Substantia nigra (tissue), 51 donors: ENCODE measurements at places on chromosomes 6 and 20.

DNA sequence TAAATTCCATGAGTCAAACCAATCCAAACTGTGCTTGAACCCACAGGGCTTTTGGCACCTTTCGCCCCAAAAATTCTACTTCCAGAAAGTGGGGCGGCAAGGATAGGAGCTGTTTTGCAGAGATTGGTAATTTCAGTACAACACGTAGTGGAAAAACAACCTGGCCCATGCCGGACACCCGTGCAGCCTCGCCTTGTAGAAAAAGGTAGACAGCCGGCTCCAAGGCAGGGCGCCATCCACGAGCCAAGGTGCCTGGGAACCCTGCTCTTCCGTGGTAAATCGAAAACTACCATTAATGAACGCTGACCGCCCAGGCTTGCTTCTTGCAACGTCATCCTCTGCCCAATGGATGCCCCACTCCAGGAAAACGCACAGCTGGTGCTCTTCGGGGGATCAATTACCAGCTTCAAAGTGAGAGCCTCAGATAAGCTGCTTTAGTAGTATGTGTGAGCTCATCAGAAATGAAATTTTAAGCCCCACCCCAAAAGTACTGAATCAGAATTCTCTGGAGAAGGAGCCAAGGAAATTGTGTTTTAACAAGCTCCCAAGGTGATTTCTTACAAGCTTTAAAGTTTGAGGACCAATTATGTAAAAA lies 1.8 kb downstream of the OOEP start:
- DNase-seq = no peak

DNA sequence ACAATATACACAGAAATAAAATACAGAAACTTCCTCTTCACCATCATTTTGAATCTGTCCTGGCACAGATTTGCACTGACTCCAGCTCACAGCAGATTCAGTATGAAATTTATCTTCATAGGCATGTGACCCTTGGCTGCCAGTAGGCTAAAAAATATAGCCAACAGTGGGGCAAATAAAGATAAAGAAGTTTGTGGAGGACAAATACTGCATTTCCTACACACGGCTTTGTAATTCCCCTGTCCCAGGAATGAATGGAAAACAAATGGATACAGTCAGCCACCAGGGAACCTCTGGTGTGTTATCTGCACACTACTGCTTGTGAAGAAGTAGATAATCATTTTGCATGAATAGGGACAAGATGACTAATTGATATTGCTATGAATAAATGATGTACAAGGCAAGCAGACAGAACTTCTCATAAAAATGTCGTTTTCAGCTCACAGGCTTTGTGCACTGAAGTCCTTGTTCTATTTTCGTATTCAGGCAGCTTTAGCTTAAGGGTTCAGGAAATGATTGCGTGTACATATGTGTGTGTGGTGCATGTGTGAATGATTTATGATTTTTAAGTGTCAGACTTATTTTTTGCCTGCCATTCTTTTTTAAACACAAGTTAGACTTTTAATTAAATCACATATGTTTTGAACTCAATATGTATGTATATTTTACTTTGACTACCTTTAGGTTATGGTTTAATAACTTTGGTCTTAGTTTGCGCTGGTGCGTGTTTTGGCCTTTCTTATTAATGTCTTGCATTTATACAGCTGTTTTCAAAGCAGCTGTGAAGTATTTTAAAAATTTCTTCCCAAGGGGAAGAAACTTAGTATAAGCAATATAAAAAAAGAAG lies 543.8 kb upstream of the JAG1 start:
- no peak for DNase-seq

DNA sequence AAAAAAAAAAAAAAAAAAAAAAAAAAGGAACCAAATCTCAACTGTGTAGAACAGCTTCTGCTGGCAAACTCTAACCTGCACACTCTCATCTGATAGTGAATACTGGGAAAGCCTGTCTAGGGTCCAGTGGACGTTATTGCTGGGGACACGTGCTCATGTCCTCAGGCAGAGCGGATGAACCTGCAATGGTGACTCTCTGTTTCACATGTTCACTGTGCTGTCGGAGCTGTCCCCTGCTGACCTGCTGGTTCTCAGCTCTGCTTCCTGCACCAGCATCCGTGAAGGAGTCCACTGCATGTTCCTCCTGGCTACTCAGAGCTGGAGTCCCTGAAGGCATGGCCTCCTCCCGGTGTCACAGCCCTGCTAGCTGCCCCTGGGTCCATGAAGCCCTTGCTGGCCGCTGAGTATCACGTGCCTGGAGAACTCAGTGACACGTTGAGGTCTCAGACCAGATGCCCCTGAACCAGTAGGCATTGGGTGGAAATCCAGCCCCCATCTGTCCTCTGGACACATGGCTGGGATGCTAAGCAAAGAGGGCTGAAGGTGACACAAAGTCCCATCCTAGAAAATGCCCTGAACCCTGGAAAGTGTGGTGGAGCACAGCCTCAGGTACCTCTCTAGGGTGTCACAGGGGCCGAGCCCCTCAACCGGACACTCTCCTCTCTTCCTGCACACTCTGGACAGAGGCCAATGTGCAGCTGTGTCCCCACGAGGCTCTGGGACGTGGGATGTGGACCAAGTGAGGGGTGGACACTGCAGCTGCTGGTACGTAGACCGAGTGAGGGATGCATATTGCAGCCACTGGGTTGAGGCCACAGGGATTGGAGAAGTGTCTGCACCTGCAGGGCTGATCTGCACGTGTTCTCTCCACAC lies 54.9 kb upstream of the FRMD1 start:
- no peak for DNase-seq

GRCh38 chr6:116090251-116090650 lies 10.4 kb upstream of the NT5DC1 start:
- DNase-seq = no peak

GRCh38 chr6:15616261-15616660 lies 46.6 kb downstream of the DTNBP1 start:
- no peak for DNase-seq

DNA sequence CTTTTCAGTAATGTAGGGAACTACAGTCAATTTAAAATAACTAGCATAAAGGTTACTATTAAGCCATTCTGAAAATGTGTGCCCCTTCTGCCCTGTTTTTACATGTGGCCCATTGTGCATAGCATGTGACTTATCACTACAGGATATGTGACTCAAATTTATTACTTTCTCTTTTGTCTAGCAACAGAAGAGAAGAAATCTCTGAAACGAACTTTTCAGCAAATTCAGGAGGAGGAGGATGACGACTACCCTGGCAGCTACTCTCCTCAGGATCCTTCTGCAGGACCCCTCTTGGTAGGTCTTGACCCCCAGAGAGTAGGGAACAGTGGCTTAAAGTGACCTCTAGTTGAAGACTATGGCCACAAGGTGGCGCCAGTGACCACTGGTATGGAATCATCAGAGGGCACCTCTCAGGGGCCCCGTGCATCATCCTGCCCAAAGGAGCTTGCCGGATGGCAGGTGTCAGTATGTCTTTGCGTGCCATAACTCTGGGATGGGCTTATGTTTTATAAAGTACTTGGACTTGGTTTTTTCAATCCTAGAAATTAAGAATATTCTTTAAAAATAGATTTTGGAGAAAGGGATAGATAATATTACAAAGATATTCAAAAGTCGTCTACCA lies 23.9 kb downstream of the RPRD1B start:
- DNase-seq = peak; percentile 26

- DNase-seq = no peak
Observed at GRCh38 chr20:47679462-47679861, 105.8 kb downstream of the SULF2 start.

DNA sequence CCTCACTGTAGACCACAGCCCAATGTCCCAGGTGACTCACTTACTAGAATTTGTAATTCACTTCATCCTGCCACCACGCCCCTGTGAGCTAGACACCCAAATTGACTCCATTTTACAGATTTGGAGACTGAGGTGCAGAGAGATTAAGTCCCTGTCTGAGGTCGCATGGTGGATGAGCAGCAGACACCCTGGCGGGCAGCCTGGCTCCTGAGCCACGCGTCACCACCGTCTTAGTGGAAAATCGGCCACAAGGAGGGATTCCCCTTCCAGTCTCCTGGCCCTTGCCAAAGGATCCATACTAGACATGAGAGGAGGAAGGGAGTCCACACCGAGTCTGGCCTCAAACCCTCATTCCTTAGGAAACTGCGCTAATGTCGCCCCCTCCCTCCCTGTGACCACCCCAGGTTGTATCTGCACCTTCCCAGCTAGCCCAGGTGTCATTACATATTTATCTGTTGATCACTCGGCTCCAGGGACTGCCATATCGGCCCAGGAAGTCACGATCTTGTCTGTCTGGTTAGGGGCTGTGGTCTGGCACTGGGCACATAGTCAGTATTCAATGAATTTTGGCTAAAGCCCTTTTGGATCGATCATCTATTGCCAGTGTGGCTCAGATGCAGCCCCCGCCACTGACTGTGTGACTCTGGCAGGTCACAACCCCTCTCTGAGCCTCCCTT lies 25.7 kb upstream of the PTGIS start:
- no peak for DNase-seq

- DNase-seq = no peak
Observed at GRCh38 chr6:44740566-44741120, 353.1 kb downstream of the CDC5L start.

DNA sequence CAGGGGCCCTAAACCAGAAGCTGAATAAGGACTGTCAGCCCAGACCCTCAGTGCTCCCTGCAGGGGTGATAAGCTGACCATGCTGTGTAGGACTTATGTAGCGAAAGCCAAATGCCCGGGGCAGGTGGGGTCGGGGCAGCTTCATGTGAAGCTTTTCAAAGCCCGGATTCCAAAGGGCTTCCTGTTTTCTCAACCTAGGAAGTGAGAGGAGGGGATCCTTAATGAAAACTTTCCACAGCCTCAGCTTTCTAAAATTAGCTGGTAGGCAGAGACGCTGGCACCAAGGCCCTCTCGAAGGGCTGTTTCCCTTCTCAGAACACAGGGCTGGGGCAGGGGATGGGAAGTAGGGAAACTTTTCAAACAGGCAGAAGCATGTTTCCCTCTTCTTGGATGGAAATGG lies 148.9 kb downstream of the NFATC2 start:
- no peak for DNase-seq

- no peak for DNase-seq
Observed at GRCh38 chr6:16108921-16109658, 19.8 kb upstream of the MYLIP start.
